Stimulated activated CD8-positive, alpha-beta memory T cell treated with anti-CD3 and anti-CD28 coated beads, Interleukin-7, amount 100 ng/mL, for 24 hours (primary cell): ENCODE measurements at places on chromosomes 5 and 9.
A peak's percentile ranks its signal among the peaks of the same experiment; 100 is the strongest.

- DNase-seq = peak; percentile 59
Observed at GRCh38 chr5:373710-374602, 52.4 kb downstream of the AHRR start.

- no peak for DNase-seq
Observed at GRCh38 chr5:141617128-141617527, 1.7 kb downstream of the DIAPH1 start.

DNA sequence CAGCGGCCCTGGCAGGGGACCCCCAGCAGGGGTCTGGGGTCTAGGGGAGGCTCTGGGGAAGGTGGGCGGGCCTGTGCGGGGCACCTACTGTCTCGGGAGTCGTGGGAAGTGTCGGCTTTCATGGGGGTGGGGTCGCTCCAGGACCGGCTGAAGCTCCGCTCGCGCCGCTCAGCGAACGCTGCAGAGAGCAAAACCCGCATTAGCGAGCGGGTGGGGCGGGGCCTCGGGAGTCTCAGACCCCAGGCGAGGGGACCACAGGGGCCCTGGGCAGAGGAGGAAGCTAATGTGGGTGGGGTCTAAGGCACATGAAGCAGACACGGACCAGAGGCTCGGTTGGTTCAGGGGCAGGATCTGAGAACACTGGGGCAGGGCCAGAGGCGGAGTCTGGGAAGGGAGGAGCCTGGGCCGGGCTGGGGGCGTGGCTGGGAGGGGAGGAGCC is 5.5 kb downstream of the NSMF start:
- no peak for DNase-seq

GRCh38 chr9:127919253-127919815 is 2.5 kb upstream of the ST6GALNAC4 start:
- DNase-seq = no peak

DNA sequence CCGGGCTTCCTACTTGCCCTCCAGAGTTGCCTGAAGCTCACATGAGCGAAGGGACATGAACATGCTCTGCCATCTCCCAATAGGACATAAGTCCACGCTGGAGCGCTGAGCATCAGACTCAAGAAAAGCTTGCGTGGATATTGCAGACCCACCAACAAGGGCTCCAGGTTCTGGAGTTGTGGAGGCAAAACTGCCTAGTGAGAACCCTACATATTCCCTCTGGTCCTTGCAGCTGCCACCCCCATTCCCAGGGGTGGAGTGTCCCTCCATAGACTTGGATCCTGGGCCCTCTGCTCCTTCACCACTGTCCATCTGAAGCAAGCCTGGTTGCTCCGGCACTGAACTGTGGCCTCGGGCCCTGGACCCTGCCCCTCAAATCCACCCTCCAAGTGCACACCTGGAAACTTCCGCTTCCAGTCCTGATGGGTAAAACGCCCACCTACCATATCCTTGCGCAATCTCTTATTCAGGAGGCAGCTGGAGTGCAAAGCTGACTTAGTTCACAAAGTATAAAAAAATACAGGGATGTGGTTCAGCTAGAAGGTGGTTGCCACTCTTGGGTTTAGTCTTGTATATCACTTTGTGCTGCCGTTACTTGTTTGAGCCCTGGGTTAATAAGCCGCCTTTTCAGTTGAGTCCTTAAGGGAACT is 28.0 kb downstream of the HRH2 start:
- DNase-seq = no peak

- no peak for DNase-seq
Observed at GRCh38 chr5:158462349-158463114, 603.6 kb upstream of the CLINT1 start.

GRCh38 chr5:111299067-111299481 is 74.9 kb downstream of the CAMK4 start:
- no peak for DNase-seq

DNA sequence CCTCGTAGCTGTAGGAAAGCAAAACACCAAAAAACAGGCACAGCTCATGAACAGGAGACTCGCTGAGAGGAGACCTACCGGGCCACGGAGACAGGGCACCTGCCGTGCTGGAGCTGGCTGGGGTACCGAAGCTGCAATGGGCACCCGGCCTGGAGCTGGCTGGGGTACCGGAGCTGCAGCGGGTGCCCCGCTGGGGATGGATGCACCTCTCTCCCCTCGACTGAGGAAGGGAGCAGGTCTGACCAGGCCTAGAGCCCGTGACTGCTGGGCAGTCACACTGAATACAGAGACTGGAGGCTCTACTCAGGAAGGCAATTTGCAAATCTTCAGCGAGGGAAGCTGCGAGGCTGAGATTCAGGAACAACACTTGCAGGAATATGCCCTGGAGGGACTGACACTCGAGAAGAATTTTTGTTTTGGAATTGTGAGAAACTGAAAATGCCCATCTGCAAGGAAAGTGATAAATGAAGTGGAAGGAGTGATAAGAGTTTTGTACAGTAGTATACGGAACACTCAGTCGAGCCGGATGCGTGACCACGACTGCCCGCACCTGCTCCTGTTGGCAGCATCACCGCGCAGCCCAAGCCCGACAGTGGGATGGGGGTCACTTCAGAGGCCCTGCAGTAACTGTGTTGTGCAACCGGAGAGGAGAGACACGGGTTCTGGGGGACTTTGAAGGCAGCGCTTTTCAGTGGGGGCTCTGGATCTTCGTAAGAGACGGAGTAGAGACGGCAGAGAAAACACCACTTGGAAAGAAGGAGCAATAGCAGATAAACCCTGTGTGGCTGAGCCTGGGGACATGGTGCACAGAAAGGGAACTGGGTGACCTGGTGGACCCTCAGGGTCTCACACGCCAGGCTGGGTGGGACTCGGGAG is 27.9 kb upstream of the LPCAT1 start:
- no peak for DNase-seq

- no peak for DNase-seq
Observed at GRCh38 chr9:76883341-76883855, 22.5 kb downstream of the PRUNE2 start.

DNA sequence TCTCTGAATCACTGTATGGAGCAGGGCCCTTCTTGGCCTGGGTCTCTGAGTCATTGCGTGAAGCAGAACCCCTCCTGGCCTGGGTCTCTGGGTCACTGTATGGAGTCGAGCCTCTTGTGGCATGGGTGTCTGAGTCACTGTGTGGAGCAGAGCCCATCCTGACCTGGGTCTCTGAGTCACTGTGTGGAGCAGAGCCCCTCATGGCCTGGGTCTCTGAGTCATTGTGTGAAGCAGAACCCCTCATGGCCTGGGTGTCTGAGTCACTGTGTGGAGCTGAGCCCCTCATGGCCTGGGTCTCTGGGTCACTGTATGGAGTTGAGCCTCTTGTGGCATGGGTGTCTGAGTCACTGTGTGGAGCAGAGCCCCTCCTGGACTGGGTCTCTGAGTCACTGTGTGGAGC is 94.0 kb upstream of the RAPGEF1 start:
- DNase-seq = no peak
